Mucosa of gallbladder (tissue), 1 donor: ENCODE measurements at places on chromosomes 12 and 14.

DNA sequence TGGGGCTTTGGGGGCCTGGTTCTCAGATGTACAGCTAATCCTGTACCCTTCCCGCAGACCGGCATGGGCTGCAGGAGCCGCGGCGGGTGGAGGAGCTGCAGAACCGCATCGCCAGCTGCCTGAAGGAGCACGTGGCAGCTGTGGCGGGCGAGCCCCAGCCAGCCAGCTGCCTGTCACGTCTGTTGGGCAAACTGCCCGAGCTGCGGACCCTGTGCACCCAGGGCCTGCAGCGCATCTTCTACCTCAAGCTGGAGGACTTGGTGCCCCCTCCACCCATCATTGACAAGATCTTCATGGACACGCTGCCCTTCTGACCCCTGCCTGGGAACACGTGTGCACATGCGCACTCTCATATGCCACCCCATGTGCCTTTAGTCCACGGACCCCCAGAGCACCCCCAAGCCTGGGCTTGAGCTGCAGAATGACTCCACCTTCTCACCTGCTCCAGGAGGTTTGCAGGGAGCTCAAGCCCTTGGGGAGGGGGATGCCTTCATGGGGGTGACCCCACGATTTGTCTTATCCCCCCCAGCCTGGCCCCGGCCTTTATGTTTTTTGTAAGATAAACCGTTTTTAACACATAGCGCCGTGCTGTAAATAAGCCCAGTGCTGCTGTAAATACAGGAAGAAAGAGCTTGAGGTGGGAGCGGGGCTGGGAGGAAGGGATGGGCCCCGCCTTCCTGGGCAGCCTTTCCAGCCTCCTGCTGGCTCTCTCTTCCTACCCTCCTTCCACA lies 7.6 kb downstream of the NR4A1 start:
- no peak for DNase-seq

GRCh38 chr14:35043046-35043445 lies 3.0 kb upstream of the FAM177A1 start:
- DNase-seq: no peak

GRCh38 chr12:4506870-4507269 lies 31.8 kb upstream of the RAD51AP1 start:
- DNase-seq: no peak

GRCh38 chr14:36935976-36936678 lies 236.3 kb downstream of the SLC25A21 start:
- DNase-seq: no peak
